ENCODE measurements at places on chromosomes 2 and 18.

DNA sequence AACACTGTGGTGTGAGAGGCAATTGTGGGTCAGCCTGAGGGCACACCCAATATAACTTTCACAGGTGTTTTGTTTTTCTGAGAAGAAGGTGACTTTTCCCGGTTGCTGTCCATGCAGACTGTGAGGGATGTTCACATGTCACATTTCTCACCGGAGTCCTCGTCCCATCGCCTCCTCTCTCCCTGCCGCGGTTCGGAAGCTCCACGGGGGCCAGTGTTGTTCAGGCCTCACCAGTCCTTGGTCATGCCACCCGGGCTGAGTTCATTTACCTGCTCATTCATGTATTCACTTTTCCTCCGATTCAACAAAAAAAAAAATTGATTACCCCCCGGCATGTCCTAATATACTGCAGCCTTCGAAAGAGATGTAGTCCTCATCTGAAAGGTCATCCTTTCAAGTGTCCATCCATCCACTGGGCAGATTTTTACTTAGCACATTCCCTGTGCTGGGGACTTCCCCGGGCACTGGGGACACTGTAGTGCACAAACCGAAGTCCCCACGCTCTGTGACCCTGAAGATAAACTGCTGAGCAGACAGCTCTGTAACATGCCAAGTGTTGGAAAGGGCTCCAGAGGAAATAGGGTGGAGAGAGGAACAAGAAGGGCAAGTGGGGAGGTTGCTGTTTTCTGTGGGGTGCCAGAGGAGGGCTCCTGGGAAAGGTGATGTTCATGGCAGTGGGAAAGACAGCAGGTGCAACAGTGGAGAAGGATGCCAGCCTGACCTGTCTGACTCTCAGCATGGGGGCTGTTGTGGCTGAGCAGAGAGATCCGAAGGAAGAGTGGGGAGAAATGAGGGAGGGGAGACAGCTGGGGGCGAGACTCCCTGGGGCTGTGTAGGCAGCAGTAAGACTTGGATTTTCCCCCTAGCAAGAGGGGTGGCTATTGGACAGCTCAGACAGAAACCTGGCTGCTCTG lies 22.4 kb downstream of the LRRFIP1 start:
- no peak overlapping the region for H3K27ac ChIP-seq
- H3K4me1 ChIP-seq = no peaks in the 10 kb centered on the region
- DNase-seq = no peak

- no peaks in the 10 kb centered on the region for H3K36me3 ChIP-seq
- no peak overlapping the region for H3K27ac ChIP-seq
- no peaks in the 10 kb centered on the region for H3K27me3 ChIP-seq
- peak; percentile 9 for DNase-seq
- no peak overlapping the region for H3K4me3 ChIP-seq
Measured at GRCh38 chr2:211468877-211469663, 912.7 kb downstream of the CPS1 start.

DNA sequence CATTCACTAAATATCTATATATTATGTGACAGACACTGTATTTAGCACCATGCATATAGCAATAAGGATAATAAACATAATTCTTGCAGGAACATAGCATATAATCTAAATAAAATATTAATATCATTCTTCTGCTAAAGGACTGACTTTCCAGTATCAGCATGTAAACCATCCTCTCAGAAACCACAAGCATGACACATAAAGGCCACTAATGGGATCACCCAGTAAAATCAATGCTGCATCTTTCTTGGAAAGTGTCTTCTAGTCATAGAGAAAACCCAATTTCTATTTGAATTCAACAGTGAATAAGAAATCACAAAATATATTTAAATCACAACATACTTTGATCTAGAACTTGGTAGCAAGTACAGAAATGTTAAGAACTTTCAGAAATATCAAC lies 5.8 kb upstream of the LRP1B start:
- H3K36me3 ChIP-seq = no peaks in the 10 kb centered on the region
- no peak overlapping the region for H3K27ac ChIP-seq
- no peak for DNase-seq
- no peak overlapping the region for H3K4me3 ChIP-seq
- H3K27me3 ChIP-seq = peaks cover 4% of the 10 kb centered on the region
- H3K4me1 ChIP-seq = no peaks in the 10 kb centered on the region

DNA sequence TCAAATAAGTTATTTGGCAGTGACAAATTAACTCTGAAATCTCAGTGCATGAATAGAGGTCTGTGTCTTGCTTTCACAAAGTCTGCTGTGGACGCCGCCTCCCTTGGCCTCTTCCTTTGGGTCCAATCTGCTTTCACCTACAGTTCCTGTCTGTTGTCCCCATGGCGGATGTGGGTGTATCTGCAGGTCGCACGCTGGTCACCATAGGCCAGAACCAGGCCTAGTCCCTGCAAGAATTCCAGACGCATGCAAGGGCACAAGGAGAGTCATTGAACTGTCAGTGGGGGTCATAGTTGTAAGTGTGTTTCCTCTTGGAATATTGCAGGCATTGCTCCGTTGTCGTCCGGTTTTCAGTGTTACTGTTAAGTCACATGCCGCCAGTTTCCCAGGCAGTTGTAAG lies 7.4 kb downstream of the SOCS6 start:
- no peaks in the 10 kb centered on the region for H3K36me3 ChIP-seq
- no peak overlapping the region for H3K27ac ChIP-seq
- H3K4me3 ChIP-seq = no peak overlapping the region
- H3K4me1 ChIP-seq = peaks cover 17% of the 10 kb centered on the region

- H3K4me1 ChIP-seq = no peaks in the 10 kb centered on the region
- no peak overlapping the region for H3K4me3 ChIP-seq
- no peak overlapping the region for H3K27ac ChIP-seq
- DNase-seq = no peak
- H3K36me3 ChIP-seq = no peaks in the 10 kb centered on the region
Measured at GRCh38 chr2:10520154-10520553, 72.0 kb upstream of the ODC1 start.

DNA sequence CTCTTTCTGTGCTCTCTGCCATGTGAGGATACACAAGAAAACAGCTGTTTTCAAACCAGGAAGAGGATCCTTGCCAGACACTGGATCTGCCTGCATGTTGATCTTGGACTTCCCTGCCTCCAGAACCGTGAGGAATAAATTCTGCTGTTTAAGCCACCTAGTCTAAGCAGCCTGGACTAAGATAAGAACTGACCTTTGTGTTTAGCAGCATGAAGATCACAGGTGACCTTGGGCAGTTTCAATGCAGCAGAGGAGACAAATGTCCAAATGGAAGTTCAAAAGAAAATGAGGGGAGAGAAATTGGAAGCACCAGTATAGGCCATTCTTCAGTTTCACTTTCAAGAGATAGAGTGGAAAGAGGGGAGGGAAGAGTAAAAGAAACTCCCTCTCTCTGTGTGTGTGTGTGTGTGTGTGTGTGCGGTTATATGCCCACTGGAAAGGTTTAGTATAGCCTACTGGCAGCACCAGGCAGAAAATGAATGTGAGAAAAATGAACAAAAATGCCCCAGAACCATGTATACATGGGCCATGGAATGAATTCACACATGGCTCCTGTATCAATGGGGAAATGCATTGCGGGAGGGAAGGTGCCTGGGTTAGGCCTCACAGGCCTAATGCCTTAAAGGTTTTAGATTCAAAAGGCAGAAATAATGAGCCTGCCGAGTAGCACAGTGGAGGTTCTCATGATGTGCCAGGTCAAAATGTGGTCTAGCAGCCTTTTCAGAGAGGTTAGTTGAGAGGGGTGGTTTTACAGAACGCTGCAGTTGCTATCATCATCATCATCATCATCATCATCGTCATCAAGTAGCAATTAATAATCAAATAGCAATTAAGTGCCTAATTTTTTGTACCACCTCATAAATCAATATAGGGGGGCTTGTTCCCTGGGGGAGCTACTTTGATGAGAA lies 1.1 kb upstream of the CERS6 start:
- no peaks in the 10 kb centered on the region for H3K36me3 ChIP-seq
- no peaks in the 10 kb centered on the region for H3K27me3 ChIP-seq
- no peak overlapping the region for H3K4me3 ChIP-seq
- H3K27ac ChIP-seq = peak overlapping the region; percentile 90
- H3K4me1 ChIP-seq = peaks cover 8% of the 10 kb centered on the region

DNA sequence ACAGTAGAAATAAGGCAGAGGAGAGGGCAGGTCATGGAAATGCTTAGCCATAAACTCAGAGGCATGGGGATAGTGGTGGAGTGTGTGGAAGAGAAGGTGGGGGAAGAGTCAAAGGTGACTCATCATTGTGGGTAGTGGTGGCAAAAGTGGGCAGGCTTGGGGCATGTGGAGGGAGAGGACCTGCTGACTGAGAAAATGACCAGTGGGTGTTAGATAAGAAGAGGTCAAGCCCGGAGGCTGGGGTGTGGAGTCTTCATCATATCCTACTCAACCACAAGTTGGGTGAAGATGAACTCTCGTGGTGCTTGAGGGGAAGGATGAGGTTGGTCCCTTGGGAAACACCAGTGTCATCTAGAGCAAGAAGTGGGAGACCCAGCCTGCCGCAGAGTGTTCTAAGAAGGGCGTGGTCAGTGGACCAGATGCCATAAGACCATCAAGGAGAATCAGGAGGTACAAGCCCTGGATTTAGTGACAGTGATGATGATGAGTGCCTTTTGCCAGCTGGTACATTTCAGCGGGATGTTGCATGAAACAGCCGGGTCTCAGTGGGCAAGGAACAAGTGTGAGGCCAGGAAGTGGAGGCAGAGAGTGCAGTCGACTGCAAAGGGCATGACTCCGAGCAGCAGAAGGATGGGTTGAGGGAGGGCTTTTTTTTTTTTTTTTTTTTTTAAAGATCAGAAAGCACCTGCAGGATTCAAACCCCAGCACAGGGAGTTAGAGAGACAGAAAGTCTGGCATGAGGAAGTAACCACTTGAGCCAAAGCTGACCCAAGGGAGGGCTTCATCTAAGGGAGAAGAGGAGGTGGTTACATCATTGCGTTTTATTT lies 122.6 kb upstream of the SPRED2 start:
- no peak overlapping the region for H3K4me3 ChIP-seq
- H3K4me1 ChIP-seq = no peaks in the 10 kb centered on the region
- H3K27me3 ChIP-seq = peaks cover 11% of the 10 kb centered on the region
- no peak for DNase-seq

DNA sequence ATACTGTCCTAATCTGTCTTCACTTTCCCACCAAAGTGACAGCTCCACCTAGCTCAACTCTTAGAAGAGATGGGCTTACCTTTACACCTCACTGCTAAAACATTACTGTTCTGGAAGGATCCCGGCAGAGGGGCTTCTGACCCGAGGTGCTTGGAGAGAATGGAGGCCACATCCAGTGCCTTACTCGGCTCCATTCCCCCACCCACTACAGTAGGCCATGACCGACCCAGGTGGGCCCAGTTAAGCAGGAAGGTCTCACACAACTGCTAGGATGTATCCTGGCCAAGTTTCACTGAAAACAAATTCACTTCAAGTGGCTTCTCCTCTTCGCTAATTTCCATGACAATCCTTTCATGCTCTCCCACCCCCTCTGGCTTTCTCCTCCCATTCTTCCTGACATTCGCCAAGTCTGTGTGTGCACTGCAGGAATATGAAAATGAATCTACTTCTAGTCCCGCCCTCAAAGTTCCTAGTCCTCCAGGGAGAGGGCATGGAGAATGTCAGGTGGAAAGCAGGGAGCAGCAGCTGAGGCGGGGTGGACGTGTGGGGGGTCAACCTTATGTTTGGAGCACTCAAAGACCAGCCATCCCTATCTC lies 11.8 kb downstream of the WIPF1 start:
- H3K27ac ChIP-seq = no peak overlapping the region
- no peaks in the 10 kb centered on the region for H3K27me3 ChIP-seq
- H3K4me3 ChIP-seq = no peak overlapping the region
- DNase-seq = no peak
- H3K4me1 ChIP-seq = peaks cover 10% of the 10 kb centered on the region

- DNase-seq = peak; percentile 90
- no peak overlapping the region for H3K27ac ChIP-seq
- H3K4me1 ChIP-seq = no peaks in the 10 kb centered on the region
- peak overlapping the region; percentile 90 for H3K4me3 ChIP-seq
Measured at GRCh38 chr2:95345563-95346230, 48.5 kb downstream of the KCNIP3 start.

Measured in hepatocyte (in vitro differentiated cells).